Fibroblast of mammary gland (primary cell): ENCODE measurements at places on chromosomes 5 and 9.

- DNase-seq, result peak; percentile 1
Measured at GRCh38 chr5:4020400-4020799, 424.8 kb downstream of the IRX1 start.

GRCh38 chr5:65948115-65948747 lies 21.9 kb downstream of the ERBIN start:
- DNase-seq, result no peak

GRCh38 chr5:172436879-172437369 lies 17.4 kb downstream of the SH3PXD2B start:
- no peak for DNase-seq

DNA sequence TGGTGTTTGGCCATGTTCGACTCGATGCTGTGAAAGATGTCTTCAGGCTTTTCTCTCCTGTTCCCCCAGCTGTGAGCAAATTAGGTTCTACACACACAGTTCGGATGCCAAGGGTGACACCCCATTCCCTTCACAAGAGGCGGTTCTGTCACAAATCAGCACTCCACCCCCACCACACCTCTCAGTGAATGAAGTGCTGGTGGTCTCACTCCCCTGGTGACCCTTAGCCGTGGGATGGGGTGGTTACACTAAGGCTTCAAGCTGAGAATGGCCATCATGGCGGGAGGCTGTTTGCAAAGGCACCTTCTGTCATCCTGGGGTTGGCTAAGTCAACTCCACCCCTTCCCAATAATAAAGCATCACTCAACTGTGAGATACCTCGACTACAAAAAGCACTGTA lies 26.4 kb downstream of the AMBP start:
- DNase-seq, result no peak

DNA sequence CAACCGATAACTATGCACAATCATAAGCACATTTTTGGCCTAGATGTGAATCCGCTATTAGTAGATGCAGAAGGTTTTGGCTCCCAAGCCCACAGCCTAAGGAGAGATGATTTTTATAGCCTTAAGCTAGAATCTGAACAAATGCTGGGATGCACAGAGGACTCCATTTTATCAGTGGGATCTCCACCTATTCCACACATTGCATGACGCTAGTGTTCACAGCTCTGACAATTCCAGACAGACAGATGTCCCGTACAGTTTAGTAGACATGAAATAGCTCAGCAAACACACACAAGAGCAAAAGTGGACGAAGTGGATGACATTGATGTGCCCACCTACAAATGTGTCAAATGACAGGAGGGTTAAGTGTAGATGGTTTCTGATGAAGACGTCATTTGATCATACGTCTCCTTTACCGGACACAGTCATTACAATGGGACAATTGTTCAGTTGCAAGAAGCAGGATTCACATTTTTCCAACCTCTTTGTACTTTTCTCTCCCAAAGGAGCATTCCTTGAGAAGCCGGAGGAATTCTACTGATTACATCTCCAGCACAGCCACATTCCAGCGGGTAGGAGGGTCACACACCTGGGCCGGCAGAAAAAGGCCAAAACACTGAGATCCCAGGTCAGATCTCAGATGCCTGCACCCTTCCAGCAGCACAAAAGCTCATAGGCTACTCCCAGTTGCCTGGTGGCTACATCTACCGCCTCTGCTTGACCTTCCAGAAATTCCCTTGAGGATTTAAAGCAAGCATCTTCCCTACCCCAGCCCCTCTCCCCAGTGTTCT lies 202.4 kb downstream of the SLIT3 start:
- DNase-seq, result no peak

- no peak for DNase-seq
Measured at GRCh38 chr5:2752821-2753439, 1.5 kb upstream of the IRX2 start.

GRCh38 chr9:135926402-135927194 lies 19.3 kb upstream of the CAMSAP1 start:
- DNase-seq, result peak; percentile 82

- peak; percentile 90 for DNase-seq
Measured at GRCh38 chr9:132090771-132091170, 11.1 kb upstream of the MED27 start.

GRCh38 chr5:119336845-119337580 lies 18.8 kb upstream of the TNFAIP8 start:
- DNase-seq, result no peak

DNA sequence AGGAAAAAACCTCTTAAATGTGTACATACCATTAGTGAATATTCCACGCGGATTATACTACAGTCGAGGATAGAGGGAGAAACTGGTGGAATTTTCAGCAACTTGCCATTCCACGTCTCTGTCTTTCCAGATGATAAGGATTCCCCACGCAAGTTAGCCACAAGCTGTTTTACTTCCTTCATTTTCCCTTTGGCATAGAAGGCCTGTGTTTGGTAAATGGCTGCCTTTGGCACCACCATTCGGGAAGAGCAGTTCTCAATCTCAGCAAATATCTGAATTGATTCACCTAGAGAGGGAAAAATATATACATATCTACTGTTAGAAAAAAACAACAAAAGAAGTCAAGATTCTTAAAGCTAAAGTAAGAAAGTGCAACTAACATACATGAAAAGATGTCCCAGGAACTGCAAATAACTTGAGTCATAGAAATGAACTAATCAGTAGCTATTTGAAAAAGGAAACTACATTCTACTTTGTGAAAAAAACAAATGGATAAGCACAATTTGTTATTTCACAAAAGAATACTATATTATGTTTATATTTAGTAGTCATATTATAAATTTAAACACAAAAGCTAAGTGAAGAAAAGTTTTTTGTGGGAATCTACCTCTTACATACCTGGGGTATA lies 8.1 kb downstream of the ARRDC3 start:
- DNase-seq, result no peak

DNA sequence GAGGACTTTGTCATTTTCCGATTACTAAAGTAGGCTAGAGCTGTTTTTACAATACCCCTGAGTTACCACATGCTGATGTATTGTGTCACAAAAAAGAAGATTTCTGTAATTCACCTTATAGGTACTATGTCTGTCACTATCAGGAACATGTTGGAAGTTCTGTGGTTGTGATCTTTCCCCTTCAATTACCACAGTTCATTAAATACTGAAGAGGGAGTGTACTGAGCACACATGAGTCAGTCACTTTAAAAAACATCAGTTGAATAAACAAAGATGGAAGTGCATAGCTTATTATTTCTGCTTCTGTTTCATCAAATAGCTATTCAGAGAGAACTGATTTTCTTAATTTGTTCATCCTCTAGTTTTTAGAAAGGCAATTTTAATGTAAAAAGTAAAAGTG lies 31.7 kb downstream of the AP3S1 start:
- DNase-seq, result peak; percentile 64

GRCh38 chr5:54491326-54491725 lies 26.2 kb upstream of the SNX18 start:
- DNase-seq, result peak; percentile 20

DNA sequence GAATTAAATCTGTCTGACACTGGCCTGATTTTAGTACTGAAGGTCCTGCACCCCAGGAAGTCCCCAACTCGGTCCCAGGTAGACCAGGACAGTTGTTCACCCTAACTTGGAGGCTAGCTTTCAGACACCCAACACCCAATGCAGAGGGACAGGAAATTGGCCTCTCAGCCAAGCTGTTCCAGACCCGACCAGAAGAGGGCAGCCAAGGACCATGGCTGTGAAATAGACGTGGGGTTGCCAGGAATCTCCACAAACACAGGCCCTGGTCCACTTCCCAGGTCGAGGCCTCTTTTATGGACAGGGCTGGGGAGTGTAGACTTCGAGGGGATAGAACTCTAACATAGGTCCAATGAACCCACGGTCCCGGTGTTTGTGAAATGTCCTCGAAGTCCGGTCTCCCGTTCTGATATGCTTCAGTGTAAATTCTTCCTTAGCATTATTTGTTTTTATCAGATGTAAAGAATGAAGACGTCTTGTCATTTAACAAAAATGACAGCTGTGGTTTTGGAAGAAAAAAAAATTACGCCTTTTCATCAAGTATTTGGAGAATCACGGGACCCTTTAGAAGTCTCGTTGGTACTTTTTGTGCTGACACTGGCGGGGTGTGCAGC lies 260.3 kb upstream of the ADAMTS16 start:
- DNase-seq, result peak; percentile 74

- DNase-seq, result no peak
Measured at GRCh38 chr9:123109540-123110279, 76.2 kb downstream of the GPR21 start.

GRCh38 chr5:150585781-150586341 lies 54.6 kb upstream of the SYNPO start:
- DNase-seq, result no peak

GRCh38 chr5:176854164-176854563 lies 43.8 kb downstream of the UNC5A start:
- no peak for DNase-seq

- DNase-seq, result peak; percentile 52
Measured at GRCh38 chr5:79255786-79256557, 20.0 kb downstream of the JMY start.

DNA sequence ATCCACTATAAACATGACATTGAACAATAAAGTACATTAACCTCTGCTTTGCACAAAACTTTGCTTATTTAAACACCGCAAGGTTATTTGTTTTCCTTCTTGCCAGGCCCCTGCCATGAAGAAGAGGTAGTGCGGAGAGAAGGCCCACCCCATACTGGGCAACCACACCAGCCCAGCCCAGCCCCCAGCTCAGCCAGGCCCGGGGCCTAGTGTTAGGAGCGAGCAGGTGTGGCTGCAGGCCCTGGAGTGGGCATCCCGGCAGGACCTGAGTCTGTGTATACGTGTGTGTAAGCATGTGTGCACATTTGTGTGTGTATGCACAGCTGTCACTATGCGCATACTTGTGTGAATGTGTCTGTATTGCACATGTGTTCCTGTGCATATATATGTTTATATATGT lies 90.4 kb upstream of the MVB12B start:
- no peak for DNase-seq

- no peak for DNase-seq
Measured at GRCh38 chr5:79471556-79471955, 42.4 kb downstream of the HOMER1 start.

DNA sequence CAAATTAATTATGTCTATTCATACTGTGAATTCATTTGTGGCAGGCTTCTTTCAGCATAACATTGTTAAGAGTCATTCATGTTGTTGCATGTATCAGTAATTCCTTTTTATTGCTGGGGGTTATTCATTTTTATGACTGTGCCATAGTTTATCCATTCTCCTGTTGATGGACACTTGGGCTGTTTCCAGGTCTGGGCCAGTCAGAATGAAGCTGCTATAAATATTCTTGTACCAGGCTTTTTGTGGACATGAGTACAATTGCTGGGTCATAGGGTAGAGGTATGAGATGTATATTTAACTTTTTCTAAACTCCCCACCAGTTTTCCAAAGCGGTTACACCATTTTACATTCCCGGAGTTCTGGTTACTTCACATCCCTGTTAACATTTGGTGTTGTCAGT lies 13.6 kb downstream of the PRPF4 start:
- DNase-seq, result no peak

DNA sequence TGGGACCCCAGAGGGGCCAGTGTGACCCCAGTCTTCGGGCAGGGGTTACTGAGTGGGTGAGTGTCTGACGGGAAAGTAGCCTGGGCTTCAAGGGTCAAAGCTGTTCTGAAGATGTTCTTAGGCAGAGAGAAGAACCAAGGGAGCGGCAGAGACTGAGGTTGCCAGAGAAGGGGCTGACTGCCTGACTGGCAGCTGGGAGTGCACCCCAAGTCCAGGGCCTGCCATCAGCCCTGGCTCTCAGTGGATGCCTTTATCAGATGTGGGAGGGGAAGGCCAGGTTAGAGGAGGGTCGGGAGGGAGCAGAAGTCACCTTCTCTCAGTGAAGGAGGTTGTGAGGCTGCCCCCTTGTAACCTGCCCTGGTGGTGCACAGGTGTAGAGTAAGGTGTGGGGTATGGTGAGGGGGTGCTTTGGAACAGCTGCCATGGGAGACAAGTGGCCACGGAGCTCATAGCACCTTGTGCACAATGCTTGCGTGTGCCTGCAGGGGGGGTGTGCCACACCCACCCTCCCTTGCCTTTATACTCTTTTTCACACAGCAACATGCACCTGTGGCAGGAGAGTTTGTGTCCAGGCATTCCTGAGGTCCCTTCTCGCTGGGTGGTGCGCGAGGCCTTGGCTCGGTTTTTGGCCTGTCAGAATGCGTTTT lies 18.9 kb downstream of the RALGPS1 start:
- no peak for DNase-seq

DNA sequence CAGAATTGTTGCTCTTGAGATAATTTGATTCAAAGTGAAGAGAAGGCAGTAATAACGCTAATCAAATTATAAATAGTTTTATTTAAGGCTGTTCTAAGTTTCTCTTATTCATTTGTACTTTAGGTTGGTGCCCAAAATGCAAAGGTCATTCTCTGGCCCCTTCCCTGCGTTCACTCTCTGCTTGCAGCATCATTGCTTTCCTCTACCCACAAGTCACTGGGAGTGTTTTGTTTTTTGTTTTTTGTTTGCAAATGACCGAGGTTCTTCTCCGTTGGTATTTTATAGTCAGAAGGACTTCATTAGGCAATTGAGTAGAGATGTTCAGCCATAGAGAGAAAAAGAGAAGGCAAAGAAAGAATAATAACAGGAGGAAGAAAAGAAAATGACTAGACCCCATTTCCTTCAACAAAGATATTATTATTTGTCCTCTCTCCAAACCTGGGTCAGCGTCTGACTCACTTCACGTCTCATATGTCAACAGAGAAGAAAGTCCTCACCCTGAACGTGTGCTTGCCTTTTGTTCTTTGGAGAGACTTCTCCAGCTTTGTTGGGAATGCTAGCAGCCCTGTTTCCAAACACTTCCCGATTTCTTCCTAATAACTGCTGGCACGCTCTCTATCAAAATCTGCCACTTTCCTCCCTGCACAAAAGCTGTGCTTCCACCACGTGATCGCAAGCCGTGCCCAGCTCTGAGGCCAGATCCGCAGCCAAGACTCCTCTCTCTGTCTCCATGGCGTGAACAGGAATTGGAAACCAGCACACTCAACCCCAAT lies 119.8 kb downstream of the EBF1 start:
- peak; percentile 75 for DNase-seq
